Stimulated activated CD8-positive, alpha-beta memory T cell treated with anti-CD3 and anti-CD28 coated beads, Interleukin-7, amount 100 ng/mL, for 24 hours (primary cell): ENCODE measurements at places on chromosomes 7 and 10.

GRCh38 chr10:71850743-71851464 is at the start of gene PSAP:
Gene PSAP, minus strand, starts transcription at chr10:71851251. Its CDS starts 30 bp downstream, at chr10:71851221.
- peak; percentile 97 for DNase-seq

GRCh38 chr7:1404898-1405548 is 54.2 kb downstream of the MICALL2 start:
- no peak for DNase-seq

DNA sequence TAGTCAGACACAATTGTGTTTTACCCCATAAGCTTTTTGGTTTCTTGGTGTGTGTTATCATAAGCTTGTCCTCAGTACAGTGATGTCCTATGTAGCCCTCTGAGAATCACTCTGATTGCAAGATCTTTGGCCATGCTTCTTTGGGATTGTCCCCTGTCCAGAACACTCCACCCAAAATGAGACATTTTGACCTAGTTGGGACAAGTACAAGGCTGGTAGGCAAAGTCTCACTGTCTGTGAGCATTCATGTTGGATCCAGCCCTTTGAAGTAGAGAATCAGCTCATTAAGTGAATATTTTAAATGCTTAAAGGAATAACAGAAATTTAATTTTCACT is 28.9 kb upstream of the PCGF5 start:
- no peak for DNase-seq

- DNase-seq, result no peak
These were observed 857 bp upstream of the FOXP2 start for GRCh38 chr7:114413761-114414155.

DNA sequence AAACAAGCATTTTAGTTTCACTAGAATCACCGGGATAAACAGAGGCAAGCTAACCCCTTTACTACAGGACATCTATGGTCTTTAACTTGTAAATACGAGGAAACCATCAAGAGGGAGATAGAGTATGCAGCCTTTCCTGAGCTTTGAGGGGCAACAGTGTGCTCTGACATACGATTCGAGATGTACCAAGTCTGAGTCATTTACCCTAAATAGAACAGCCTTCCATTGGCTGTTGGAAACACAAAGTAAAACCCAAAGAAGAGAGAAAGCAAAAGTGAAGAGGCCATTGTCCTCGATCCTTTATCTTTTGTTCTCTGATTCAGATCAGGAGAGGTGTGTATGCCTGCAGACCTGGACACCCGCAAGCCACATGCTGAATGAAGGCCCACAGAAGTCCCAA is 289.5 kb downstream of the KCNMA1 start:
- DNase-seq, result no peak

GRCh38 chr10:69957886-69958555 is 94.6 kb upstream of the MACROH2A2 start:
- DNase-seq, result no peak

DNA sequence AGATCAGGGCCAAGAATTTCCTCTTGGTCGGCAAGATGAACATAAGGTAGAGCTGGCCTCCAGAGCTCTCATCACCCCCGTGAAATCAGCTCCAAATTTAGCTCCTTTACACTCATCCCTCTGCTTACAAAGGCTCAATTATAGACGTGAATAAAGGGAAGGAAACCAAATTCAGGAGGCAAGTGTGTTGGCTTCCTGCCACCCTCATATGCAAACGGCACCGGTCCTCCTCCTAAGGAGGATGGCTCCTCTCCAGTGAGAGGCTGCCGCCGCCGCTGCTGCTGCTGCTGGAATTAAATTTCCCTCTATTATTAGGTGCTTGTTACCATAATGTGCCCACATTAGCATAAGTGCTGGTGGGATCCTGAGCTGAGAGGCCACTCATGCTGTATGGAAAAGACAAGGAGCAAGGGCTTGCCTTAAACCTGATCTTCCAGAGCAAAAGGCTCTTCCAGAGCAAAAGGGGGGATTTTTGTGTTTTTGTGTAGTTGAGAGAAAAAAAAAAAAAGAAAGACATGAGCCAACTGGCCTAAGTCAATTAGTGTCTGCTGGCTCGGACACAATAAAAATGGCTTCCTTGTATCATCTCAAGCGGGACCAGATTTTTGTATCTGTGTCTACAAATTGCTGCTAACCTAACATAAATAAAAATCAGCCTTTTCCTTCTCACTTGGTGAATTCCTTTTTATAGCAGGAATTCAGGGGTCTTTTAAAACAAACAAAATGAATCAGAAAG is 68.4 kb downstream of the CDHR3 start:
- DNase-seq, result no peak

DNA sequence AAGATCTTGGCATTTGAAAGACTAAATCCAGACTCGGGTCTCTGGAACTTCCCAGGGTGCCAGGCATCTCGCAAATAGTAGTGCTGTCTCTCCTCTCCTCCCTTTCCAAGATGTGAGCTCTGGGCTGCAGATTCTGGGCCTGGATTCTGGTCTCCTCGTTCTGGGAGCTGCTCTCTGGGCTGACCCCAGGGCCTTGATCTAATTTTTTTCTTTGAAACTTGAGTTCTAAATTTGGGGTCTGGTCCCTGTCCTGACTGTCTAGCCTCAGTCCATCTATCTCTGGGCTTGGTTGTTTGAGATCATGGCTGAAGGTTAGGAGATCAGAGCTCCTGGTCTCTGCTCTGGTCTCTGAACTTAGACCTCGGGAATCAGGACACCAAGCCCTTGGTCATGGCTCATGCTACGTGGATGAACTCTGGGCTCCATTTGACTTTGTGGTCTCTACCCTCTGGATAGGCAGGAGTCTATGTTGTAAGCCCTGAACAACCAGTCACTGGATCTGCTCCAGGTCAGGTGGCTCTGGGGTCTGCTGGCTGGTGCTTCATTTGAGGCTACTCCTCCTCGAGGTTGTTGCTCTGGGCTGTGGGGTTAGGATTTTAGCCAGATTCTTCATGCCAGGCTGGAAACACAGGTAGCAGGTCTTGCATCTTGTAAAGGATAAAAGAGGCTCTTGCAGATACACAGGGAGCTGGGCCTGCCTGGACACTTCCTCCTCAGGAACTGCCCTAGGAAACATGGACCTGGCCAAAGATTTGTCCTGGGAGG is 8.0 kb upstream of the MBL2 start:
- DNase-seq, result no peak

DNA sequence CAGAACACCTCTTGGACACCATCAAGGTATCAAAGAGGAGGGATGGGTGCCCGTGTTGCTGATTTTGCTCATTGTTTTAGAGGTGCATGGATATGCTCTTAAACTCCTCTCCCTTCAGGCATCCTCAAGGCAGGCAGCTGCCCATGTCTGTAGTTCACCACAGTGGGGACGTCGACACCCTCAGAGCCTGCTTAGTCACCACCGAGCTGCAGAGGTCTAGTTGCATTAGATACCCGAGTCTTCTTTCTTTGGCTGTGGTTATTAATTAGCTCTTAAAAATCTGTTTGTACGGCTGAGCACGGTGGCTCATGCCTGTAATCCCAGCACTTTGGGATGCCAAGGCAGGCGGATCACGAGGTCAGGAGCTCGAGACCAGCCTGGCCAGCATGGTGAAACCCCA is 24.7 kb upstream of the TSPAN13 start:
- no peak for DNase-seq
